ENCODE measurements at places on chromosomes 2 and 18.

GRCh38 chr2:29064346-29064715 lies 10.0 kb downstream of the PCARE start:
- no peak for DNase-seq

- no peak for DNase-seq
These were observed 834 bp downstream of the ZNF638 start for GRCh38 chr2:71332435-71332796.

DNA sequence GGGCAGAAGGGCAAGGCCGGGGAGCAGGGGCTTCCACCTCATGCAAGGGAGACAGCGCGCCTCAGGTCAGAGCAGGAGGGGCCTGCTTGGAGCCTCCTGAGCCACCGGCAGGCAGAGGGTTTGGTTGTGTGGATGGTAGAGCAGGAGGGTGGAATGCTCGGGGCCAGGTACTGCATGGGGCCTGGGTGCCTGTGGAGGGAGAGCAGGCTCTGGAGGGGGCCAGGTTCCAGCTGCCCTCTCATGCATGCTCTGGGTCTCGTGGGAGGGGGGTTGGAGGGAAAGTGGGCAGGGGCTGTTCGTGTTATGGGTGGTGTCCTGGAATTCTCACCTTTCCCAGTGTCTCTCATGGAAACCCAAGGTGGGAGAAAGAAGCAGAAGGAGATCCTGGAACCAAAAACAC lies 3.2 kb upstream of the IL1R2 start:
- no peak for DNase-seq

GRCh38 chr2:66574701-66575624 lies 140.0 kb downstream of the MEIS1 start:
- DNase-seq: no peak

GRCh38 chr2:163465440-163465839 lies 270.4 kb downstream of the FIGN start:
- DNase-seq: no peak
